Cardiac muscle cell (in vitro differentiated cells and primary cell): ENCODE measurements at places on chromosomes 6 and 20. TPM values are rescaled to one million over a fixed set of nuclear protein-coding genes. Genes with fewer than 3 reads are reported as not detected.

MCHR2 gene
- total RNA-seq, result not detected in 2 replicates

GRCh38 chr6:71855406-71855805, 30.9 kb upstream of the RIMS1 start:
- H3K27me3 ChIP-seq, result no peaks in the 10 kb centered on the region
- DNase-seq, result no peak
- H3K4me1 ChIP-seq, result no peaks in the 10 kb centered on the region
- H3K36me3 ChIP-seq, result no peaks in the 10 kb centered on the region
- no peak overlapping the region for H3K4me3 ChIP-seq
- H3K27ac ChIP-seq, result no peak overlapping the region

DNA sequence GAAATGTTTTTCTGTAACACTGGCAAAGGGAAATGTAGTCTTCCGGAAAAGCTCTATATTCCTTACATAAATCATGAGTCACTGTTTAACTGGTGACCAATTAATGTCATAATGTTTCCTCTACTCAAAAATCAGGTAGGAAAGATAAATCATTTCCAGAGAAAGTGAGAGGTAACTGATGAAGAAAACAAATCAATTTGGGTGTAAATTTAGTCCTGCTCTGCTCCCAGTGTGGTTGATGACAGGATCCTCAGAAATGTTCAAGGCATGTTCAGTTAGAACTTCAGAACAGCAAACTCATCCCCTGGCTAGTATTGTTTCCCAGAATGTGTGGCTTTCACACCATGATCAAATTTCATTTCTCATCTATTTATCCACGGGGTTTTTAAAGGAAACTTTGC, 38.8 kb upstream of the SPACA1 start:
- H3K27me3 ChIP-seq, result no peaks in the 10 kb centered on the region
- no peak overlapping the region for H3K4me3 ChIP-seq
- H3K4me1 ChIP-seq, result peaks cover 15% of the 10 kb centered on the region

DNAH8 gene
- not detected in 2 replicates for total RNA-seq

AGER gene
- total RNA-seq, result 5.0 and 13.5 TPM in 2 replicates

BANF2 gene
- total RNA-seq, result not detected in 2 replicates
